ENCODE measurements at places on chromosomes 13 and 19.

- H3K4me3 ChIP-seq, result no peak overlapping the region
- no peaks in the 10 kb centered on the region for H3K4me1 ChIP-seq
- H3K36me3 ChIP-seq, result no peaks in the 10 kb centered on the region
- no peak for DNase-seq
- H3K27me3 ChIP-seq, result peaks cover 2% of the 10 kb centered on the region
- no peak overlapping the region for H3K27ac ChIP-seq
These were observed 325.2 kb downstream of the FGF9 start for GRCh38 chr13:21996049-21996448.

DNA sequence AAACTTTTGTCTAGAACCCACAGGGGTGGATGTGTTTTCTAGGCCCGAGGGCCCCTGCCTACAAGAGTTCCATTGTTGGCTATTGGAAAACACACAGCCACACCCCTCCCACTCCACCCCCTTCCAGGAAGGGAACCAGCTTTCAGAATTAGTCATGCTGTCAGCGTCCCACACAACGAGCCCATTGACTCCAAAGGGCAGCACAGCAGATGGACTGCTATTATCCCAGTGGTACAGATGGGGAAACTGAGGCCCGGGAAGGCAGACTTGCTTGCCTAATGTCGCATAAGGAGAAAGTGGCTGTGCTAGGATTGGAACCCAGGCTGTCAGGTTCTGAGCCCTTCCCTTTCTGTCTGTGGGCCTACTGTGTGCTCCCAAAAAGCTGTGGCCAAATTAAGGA lies 8.1 kb upstream of the FXYD3 start:
- H3K4me1 ChIP-seq, result no peaks in the 10 kb centered on the region
- H3K36me3 ChIP-seq, result no peaks in the 10 kb centered on the region
- DNase-seq, result no peak
- H3K27me3 ChIP-seq, result peaks cover 1% of the 10 kb centered on the region
- no peak overlapping the region for H3K27ac ChIP-seq

DNA sequence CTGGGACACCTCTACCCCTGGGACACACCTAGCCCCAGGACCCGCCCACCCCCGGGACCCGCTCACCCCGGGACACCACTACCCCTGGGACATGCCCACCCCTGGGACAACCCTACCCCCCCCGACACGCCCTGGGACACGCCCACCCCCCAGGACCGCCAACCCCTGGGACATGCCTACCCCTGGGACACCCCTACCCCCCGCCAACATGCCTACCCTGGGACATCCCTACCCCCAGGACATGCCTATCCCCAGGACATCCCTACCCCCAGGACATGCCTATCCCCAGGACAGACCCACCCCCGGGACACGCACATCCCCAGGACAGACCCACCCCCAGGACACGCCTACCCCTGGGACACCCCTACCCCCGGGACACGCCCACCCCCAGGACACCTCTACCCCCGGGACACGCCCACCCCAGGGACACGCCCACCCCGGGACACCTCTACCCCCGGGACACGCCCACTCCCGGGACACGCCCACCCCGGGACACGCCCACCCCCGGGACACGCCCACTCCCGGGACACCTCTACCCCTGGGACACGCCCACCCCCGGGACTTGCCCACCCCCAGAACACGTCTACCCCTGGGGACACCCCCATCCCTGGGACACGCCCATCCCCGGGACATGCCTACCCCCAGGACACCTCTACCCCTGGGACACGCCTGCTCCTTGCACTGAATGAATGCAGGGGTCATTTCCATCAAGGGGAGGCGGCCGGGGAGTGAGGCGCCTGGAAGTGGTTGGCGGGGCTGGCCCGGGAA lies 32.3 kb downstream of the ADPRHL1 start:
- DNase-seq, result no peak
- no peak overlapping the region for H3K27ac ChIP-seq
- no peaks in the 10 kb centered on the region for H3K27me3 ChIP-seq
- no peaks in the 10 kb centered on the region for H3K36me3 ChIP-seq

- no peaks in the 10 kb centered on the region for H3K4me1 ChIP-seq
- DNase-seq, result no peak
- no peak overlapping the region for H3K4me3 ChIP-seq
- no peak overlapping the region for H3K27ac ChIP-seq
- no peaks in the 10 kb centered on the region for H3K27me3 ChIP-seq
These were observed 1078.6 kb downstream of the UQCRFS1 start for GRCh38 chr19:28134311-28134710.

DNA sequence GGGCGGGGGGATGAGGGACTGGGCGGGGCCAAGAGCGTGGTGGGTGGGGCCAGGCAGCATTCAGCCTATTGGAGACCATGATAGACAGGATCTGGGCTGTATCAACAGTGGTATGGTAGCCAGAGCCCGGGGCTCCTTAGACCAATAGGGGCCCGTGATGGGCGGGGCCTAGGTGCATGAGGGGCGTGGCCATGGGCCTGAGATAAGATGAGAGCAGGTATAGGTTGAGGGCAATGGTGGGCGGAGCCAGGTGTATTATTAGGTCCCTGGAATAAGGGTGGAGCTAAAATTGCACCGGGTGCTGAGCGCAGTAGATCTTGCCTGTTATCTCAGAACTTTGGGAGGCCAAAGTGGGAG lies 5.3 kb downstream of the ABCA7 start:
- DNase-seq, result peak; percentile 62
- H3K36me3 ChIP-seq, result peaks cover 22% of the 10 kb centered on the region
- H3K4me3 ChIP-seq, result no peak overlapping the region
- H3K4me1 ChIP-seq, result peaks cover 19% of the 10 kb centered on the region
- H3K27ac ChIP-seq, result no peak overlapping the region

- no peak overlapping the region for H3K27ac ChIP-seq
- no peak overlapping the region for H3K4me3 ChIP-seq
- no peak for DNase-seq
These were observed 86.7 kb downstream of the ZAR1L start for GRCh38 chr13:32228330-32229041.

DNA sequence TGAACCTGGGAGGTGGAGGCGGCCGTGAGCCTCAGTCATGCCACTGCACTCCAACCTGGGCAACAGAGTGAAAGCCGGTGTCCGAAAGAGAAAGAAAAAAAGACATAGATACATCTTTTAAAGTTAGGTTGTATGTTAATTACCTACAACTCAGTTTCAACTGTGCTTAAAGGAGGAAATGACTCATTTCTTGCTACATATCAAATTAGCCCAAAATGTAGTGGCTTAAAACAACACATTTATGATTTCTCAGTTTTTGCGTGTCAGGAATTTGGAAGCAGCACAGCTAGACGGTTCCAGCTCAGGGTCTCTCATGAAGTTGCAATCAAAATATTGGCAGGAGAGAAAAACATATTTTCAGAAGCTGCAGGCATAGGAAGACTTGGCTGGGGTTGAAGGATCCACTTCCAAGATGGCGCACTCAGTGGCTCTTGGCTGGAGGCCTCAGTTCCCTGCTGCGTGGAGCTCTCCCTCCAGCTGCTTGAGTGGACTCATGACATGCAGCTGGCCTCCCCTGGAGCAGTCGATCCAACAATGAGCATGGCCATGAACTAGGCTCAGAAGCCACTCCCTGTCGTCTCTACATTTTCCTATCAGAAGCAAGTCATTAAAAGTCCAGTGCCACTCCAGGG lies 7.1 kb downstream of the LDLR start:
- H3K27ac ChIP-seq, result peak overlapping the region; percentile 95
- peak overlapping the region; percentile 62 for H3K4me3 ChIP-seq
- H3K4me1 ChIP-seq, result peaks cover 66% of the 10 kb centered on the region
- H3K36me3 ChIP-seq, result peaks cover 84% of the 10 kb centered on the region

DNA sequence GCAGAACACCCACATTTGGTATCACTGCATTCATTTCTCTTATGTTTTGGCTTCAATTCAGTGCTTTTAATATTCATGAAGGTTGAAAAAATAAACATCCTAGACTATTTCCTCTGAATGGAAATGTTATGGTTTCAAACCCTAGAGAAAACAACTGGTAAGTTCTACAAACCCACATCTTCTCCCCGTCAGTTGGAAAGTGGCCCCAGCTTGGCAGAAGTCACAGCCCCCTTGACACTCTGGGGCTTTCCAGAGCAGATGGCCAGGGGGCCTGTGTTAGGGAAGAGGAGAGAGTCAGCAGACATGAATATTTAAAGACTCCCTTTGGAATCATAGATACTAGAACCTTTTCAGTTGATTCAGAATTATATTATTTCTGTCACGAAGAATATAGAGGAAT lies 123.9 kb downstream of the SHISA2 start:
- no peak for DNase-seq
- peaks cover 2% of the 10 kb centered on the region for H3K27me3 ChIP-seq
- no peaks in the 10 kb centered on the region for H3K4me1 ChIP-seq
- no peaks in the 10 kb centered on the region for H3K36me3 ChIP-seq
- no peak overlapping the region for H3K4me3 ChIP-seq

GRCh38 chr13:46160471-46161066 lies 21.4 kb downstream of the LCP1 start:
- peak overlapping the region; percentile 55 for H3K4me3 ChIP-seq
- peak; percentile 66 for DNase-seq
- peak overlapping the region; percentile 78 for H3K27ac ChIP-seq
- H3K27me3 ChIP-seq, result no peaks in the 10 kb centered on the region
- H3K36me3 ChIP-seq, result peaks cover 68% of the 10 kb centered on the region

- H3K4me3 ChIP-seq, result no peak overlapping the region
- peaks cover 35% of the 10 kb centered on the region for H3K4me1 ChIP-seq
- H3K36me3 ChIP-seq, result peaks cover 15% of the 10 kb centered on the region
- no peak overlapping the region for H3K27ac ChIP-seq
- no peaks in the 10 kb centered on the region for H3K27me3 ChIP-seq
- no peak for DNase-seq
These were observed 187.1 kb downstream of the FOXO1 start for GRCh38 chr13:40479196-40479845.

GRCh38 chr19:39402346-39403300 lies 4.0 kb upstream of the ZFP36 start:
- peak overlapping the region; percentile 96 for H3K27ac ChIP-seq
- H3K4me3 ChIP-seq, result peak overlapping the region; percentile 76
- peaks cover 22% of the 10 kb centered on the region for H3K36me3 ChIP-seq
- no peaks in the 10 kb centered on the region for H3K27me3 ChIP-seq
- peak; percentile 91 for DNase-seq

GRCh38 chr13:74986609-74987008 lies 495.4 kb downstream of the TBC1D4 start:
- no peaks in the 10 kb centered on the region for H3K4me1 ChIP-seq
- H3K27me3 ChIP-seq, result no peaks in the 10 kb centered on the region
- DNase-seq, result no peak

DNA sequence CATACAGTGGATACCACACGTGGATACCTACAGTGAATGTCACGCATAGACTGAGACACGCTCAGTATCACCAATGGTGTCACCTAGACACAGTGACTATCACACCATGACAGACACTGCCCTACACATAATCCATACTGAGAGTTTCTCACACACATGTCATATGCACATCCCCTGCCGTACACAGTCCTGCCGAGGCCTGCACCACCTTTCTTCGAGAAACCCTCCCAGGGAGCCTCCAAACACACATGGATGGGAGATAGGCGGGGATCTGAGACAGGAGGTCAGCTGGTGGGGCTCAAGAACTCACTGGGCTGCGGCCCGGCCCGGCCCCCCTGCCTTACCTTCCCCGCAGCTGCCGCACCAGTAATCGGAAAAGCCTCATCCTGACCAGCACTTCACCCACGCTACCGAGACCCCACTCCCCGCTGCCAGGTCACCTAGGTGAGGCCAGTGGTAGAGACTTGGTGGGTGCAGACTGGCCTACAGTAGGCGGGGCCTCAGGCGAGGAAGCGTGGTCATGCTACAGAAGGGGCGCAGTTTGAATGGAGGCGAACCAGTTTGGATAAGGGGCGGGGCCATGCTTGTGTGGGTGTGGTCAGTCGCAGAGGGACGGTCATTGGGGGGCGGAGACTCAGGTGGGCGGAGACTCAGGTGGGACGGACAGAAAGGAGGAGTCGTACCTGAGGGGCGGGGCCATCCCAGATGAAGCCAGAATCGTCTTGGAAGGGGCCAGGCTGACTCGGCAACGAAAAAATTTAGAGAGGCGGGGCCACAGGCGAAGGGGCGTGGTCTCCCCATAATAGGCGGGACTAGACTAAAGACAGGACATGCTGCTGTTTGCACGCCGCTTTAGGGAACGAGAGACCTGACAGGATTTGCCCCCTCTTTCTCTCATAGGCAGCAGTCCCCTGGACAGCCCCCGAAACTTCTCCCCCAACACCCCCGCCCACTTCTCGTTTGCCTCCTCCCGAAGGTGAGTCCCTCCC lies 2.1 kb downstream of the MAST1 start:
- H3K36me3 ChIP-seq, result no peaks in the 10 kb centered on the region
- H3K4me1 ChIP-seq, result peaks cover 30% of the 10 kb centered on the region
- peak; percentile 51 for DNase-seq
- peaks cover 65% of the 10 kb centered on the region for H3K27me3 ChIP-seq
- H3K27ac ChIP-seq, result no peak overlapping the region
- peak overlapping the region; percentile 25 for H3K4me3 ChIP-seq

- H3K27me3 ChIP-seq, result peaks cover 7% of the 10 kb centered on the region
- no peaks in the 10 kb centered on the region for H3K36me3 ChIP-seq
- H3K4me1 ChIP-seq, result no peaks in the 10 kb centered on the region
- H3K4me3 ChIP-seq, result no peak overlapping the region
These were observed 9.1 kb downstream of the SERP2 start for GRCh38 chr13:44382635-44383145.

Data from activated CD4-positive, alpha-beta T cell treated with anti-CD3 and anti-CD28 coated beads, Interleukin-2, amount 10 ng/mL, durations not matched to agents 7 days and 5 days (primary cell).